ENCODE measurements at places on chromosomes 16 and 17. TPM values are rescaled to one million over a fixed set of nuclear protein-coding genes. Genes with fewer than 3 reads are reported as not detected.

ST6GALNAC1 gene
- not detected for total RNA-seq

STAC2 gene
- not detected for total RNA-seq

LDHD gene
- 3.3 TPM for total RNA-seq

SPATA32 gene
- not detected for total RNA-seq

PIMREG gene
- 17.8 TPM for total RNA-seq

TBL3 gene
- 27.5 TPM for total RNA-seq

MPP3 gene
- 6.5 TPM for total RNA-seq

CPHXL2 gene
- total RNA-seq = not detected

SHISA6 gene
- not detected for total RNA-seq

Measured in melanocyte of skin (primary cell).